ENCODE measurements at places on chromosomes 12 and 14.

GRCh38 chr14:54344445-54344844 is 52.4 kb upstream of the CDKN3 start:
- no peak for DNase-seq

DNA sequence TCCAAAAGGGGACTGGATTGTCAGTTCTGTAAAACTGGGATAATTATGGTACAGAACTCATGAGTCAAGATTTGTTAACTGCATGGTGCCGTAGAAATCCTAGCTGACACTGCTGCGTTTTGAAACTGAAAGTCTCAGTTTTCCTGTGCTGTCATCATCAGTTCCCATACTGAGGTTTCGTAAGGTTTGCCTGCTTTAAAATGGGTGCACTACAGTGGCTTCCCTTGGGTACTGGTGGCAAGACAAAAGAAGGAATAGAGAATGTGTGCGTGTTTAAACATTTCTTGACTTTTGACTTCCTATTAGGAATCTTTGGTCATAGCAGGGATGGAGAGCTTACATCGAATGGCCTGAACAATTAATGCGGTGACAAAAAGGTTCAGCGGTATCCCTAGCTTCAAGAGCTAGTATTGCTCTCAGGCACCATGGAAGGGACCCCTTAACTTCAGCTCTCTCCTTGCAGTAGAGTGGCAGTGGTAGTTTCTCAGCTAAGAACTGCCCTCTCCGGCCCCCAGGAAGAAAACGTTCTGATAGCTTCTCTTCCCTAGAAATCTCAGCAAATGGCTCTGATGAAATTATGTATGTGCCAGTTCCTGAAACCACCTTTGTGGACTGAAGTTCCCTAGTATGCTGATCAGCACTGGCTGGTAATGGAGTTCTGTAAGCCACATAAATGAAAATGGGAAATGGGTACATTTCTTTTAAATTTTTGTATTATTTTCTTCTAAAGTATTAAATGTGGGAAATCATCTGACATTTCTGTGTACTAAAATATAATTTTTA is 28.9 kb downstream of the ANO6 start:
- DNase-seq, result no peak

GRCh38 chr14:97058074-97058467 is 260.9 kb downstream of the VRK1 start:
- no peak for DNase-seq

DNA sequence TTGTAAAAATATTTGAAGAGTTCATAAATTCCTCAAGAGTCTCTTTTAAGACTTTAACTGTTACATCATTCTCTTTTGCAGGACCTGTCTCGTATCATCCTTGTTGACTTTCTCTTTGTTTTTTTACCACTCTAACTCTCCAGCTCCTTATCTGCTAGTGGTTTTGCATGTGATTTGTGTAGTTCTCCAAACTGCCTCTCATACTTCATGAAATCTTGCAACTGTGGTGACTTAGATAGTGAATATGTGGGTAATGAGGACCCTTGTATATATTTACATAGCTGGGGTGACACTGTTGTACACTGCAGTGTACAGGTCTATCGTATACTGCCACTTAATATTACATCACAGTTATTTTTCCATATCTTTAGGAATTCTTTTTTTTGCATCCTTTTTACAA is 40.2 kb upstream of the EMP1 start:
- no peak for DNase-seq

DNA sequence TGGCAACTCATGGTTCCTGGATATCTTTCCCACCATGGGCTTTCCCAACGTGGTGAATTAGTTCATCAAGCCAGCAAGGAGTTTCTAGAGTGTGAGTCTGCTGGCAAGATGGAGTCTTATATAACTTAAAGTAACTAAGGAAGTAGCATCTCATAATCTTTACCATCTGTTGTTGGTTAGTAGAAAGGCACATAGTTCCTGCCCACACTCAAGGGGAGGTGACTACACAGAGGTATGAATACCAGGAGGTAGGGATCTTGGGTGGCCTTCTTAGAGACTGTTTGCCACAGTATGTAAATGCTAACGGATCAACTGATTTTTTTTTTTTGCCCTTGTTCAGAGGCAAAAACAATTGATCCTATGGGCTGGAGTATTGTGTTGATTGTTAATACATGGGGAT is 446.9 kb downstream of the ATP23 start:
- no peak for DNase-seq

DNA sequence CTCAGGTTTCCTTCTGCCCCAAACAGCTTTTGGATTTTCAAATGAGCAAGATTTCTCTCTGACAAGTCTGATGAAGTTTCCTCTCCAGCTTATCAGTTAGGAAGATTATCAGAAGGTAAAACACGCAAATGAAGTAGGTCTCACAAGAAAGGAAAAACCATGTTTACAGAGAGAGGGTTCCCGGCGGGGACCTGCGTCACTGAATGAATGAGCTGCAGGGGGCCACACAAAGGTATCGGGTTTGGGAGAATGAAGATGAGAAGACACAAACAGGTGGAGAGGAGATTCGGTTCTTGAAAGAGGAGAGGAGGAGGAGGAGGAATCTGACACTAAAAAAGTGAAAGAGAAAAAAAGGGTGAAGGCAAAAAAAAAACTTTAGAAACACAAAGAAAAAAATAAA is 208.6 kb downstream of the CALM1 start:
- no peak for DNase-seq

DNA sequence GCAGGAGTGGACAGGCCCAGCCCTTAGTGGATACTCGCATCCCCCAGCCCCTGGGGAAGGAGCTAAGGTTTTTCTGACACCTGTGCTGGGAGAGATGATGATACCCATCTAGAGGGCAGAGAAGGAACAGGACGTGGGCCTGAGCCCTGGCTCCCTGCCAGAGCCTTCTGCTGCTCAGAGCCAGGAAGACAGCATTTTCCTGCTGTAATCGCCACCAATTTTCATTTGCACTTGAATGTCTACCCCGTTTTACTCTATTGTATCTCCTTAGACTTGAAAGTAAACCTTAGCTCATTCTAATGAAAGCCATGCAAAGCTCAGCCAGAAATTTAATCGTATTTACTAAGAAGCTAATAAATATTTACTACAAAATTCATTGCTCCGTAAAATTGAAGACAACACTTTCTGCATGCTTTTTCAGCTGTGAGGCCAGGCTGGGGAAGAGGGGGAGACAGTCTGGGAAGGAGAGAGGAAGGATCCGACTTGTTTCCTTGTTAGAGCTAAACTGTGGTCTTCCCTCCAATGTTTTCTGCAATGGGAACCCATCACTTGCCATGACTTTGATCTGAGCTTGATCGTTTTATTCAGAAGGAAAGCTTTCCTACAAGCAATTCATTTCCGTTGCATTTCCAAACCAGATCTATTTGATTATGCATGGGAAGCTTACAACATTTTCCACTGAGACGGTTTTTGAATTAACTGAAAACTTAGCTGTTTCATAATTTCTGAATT is 17.6 kb upstream of the TRAF3 start:
- DNase-seq, result peak; percentile 31

DNA sequence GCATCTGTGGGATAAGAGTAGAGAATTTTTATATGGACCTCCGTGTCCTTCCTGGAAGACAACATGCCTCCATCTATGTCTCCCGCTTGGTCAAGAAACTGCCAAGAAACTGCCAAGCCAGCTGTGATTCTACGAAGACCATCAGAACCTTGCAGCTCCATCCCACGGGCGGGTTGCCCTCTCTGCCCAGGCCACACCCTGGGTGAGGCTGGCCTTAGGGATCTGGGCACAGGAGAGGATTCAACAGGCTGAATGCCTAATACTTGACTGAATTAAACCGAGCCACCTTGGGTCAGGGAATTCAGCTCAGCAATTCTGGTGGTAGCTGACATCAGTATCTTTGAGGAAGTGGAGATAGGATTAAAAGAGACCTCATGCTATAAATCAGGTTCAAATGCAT is 37.8 kb upstream of the FOS start:
- DNase-seq, result no peak

GRCh38 chr12:47824198-47824597 is 4.5 kb upstream of the HDAC7 start:
- no peak for DNase-seq

DNA sequence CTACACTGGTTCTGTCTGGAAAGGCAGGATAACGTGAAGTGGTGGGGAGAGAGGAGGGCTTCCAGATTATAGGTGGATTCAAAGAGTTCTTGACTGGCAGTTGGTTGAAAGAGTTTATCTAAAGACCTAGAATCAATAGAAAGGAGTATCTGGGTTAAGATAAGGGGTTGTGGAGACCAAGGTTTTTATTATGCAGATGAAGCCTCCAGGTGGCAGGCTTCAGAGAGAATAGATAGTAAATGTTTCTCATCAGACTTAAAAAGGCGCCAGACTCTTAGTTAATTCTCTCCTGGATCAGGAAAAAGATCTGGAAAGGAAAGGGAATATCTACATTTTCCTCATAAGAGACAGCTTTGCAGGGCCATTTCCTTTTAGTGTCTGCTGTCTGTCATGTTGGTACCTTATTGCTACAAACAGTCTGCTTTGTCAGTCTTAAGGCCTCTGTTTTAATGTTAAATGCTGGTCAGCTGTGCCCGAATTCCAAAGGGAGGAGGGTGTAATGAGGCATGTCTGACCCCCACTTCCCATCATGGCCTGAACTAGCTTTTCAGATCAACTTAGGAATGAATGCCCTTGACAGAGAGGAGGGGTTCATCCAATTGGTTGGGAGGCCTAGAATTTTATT is 401.3 kb downstream of the FUT8 start:
- DNase-seq, result no peak

- DNase-seq, result peak; percentile 69
Observed at GRCh38 chr14:59463787-59464485, 1.2 kb downstream of the GPR135 start.

DNA sequence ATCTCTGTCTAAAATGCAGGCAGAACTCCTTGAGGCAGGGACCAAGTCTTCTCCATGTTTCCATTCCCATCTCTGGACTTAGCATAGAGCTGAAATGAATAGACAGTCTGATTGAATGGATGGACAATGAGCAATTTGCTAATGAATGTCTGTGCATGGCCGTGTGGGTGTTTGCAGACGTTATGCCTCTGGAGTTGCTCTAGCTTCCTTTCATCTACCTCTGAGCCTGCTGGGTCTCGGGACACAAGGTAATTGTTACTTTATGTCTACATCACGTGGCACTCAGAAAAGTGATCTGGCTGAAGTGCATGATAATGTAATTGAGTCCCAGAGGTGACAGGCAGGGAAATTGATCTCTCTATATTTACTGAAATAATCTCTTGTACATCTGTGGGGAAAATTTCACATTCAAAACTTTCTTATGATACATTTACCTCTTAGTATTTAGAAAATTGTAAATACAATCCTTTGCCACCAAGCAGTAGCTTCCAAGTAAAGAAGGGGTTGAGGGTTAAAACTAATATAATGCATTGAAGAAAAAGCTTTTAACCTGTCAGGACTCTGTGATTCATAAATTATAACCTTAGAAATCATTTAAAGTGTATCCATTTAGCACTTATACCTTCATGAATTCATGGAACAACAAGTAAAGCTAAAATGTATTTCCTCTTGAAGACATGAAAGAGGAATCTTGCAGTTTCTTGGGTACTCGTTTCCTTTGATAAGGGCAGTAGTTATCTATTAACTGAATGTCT is 424.1 kb downstream of the APAF1 start:
- DNase-seq, result no peak

DNA sequence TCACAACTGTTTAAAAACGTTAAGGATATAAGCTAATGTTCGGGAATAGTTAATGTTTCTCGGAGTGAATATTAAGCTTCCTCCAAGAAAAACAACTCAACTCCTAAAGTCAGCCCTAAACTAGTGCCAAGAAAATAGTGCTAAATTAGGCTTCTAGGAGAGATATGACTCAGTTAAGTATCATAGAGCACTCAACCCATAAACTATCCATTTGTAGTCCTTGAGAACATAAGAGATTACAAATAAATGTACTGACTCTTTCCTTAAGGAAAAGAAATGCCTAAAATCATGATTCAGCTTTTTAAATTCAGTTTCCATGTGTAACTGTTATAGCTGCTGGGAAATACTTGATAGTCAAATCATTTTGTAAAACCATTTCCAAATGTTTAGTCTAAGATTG is 117.1 kb downstream of the HMGA2 start:
- DNase-seq, result no peak

DNA sequence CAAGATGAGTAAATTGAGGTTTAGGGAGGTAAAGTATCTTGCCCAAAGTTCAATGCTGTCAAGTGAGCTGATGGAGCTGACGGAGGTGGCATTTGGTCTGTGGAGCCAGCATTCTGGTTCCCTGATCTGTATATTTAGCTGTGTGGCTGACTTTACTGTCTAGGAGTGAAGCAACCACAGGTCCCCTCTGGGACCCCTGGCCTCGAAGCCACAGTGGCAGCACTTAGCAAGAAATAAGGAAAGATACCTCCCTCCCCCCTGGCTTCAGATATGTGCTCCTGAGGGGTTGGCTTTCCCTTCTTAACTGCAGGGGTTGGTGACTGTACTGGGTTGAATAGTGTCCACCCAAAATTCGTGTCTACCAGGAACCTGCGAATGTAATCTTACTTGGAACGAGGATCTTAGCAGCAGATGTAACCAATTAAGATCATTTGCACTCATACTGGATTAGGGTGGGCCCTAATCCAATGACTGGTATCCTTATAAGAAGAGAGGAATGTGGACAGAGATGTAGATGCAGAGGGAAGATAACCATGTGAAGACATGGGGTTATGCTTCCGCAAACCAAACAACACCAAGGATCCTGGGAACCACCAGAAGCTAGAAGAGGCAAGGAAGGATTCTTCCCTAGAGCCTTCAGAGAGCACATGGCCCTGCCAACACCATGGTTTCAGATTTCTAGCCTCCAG is 2.0 kb upstream of the ACVR1B start:
- DNase-seq, result no peak

- no peak for DNase-seq
Observed at GRCh38 chr14:99871771-99872170, 78.6 kb downstream of the EML1 start.

- no peak for DNase-seq
Observed at GRCh38 chr12:49683599-49684309, 23.5 kb downstream of the FMNL3 start.

DNA sequence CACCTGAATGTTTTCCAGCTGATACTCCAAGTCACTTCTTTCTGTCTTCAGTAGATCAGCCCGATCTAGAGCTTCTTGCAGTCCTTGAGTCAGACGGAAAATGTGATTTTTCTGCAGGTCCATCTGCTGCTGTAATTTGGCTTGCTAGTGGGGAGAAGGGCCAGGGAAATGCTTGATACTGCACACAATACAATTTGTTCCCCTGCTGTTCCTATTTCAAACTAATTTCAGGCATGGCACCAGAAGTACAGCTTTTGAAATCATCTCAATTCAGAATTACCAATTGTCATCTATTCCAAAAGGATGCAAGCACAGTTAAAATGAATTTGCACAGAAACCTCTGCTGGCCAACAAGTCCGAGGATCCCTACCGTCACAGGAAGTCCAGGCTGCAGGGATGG is 53.4 kb downstream of the PRKAB1 start:
- DNase-seq, result no peak

Measured in Right ventricle myocardium inferior (tissue), 1 donor.